ENCODE measurements at places on chromosomes 3 and 15.

GRCh38 chr15:45184562-45185041, 3.2 kb downstream of the SHF start:
- DNase-seq = no peak

DNA sequence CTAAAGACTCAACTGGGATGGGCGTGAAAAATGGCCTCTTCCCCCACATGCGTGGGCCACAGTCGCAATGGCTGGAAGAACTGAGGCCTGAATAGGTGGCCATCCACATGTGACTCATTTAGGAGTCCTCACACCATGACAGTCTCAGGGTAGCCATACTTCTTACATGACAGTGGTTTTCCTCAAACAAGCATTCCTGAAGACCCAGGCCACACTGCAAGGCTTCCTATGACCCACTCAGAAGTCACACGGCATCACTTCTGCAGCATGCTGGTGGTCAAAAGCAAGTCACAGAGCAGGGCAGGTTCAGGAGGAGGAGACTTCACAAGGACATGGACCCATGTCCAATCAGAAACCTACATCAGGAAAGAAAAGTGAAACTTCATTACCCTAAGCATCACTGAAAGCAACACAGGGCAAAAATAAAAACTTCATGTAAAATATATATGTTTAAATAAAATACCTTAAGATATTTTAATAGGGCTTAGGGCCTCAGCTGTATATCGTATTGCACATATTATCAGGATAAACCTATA, 257.1 kb downstream of the OPA1 start:
- no peak for DNase-seq

DNA sequence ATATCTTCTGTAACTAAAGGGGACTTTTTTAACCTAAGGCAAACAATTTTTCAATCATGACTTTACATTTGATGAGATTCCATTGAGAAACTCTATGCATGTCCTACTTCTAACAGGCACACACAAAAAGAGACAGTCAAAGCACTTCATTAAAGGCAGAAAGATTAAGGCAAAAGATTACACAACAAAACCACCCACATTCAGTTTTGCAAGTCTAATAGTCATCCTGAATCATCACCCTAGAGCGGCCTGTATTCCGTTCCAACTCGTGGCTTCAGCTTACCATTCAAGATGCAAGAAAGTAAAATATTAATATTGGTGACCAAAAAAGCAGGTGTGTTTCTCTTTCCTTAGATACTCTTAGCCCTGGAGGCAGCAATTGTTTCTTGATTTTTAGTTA, 205.9 kb downstream of the P3H2 start:
- DNase-seq = no peak

DNA sequence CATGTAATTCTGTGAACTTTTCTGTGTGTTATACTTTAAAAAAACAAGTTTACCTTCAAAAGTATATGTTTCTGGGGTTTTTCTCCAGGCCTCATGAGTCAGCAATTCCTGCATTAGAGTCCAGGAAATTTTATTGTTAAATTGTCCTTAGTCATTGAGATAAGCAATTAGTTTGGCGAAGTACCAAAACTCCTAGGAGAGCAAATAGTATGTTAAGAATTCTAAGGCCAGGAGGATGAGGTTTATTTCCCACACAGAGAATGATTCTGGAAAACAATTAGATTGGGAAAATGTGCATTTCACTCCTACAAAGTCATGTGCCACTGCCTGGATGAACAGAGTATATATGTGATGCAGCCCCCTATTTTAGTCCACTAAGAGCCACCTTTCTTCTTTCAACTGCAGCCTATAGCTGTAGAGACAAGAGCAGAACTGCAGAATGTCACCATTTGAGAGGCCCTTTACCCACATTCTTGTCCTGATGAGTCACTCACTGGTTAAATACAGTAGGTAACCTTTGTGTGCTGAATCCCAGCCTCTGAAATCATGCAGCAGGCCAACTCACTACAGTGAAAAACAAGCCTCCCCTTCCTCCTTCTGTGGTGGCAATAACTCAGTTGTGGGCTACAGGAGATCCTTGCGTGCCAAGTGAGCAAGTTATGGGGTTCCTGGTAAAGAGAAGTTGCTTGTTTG, 452.8 kb upstream of the THBS1 start:
- peak; percentile 16 for DNase-seq

- DNase-seq = peak; percentile 7
These were observed 1.1 kb downstream of the SLC35G2 start for GRCh38 chr3:136819731-136820679.

DNA sequence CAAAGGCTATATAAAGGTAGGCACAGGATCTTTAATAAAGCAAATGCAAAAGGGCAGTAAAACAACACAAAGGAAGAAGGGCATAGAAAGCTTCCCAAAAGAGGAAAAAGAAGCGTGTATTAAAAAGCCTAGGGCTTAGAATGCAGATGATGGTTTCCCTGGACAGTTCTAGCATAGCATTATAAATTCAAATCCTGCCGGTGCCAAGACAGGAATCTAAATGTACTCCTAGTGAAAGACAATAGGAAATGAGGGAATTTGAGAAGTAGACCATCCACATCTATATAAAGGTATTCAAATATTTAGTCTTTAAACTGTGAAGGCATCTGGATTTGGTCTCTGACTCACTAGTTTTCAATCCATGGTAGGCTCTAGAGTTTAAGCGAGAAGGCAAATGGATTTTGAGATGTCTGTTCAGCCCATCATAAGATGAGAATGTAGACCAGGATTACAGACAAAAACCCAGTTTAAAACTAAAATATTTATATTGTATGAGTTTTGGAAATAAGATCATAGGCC, 431.8 kb downstream of the TBL1XR1 start:
- no peak for DNase-seq

DNA sequence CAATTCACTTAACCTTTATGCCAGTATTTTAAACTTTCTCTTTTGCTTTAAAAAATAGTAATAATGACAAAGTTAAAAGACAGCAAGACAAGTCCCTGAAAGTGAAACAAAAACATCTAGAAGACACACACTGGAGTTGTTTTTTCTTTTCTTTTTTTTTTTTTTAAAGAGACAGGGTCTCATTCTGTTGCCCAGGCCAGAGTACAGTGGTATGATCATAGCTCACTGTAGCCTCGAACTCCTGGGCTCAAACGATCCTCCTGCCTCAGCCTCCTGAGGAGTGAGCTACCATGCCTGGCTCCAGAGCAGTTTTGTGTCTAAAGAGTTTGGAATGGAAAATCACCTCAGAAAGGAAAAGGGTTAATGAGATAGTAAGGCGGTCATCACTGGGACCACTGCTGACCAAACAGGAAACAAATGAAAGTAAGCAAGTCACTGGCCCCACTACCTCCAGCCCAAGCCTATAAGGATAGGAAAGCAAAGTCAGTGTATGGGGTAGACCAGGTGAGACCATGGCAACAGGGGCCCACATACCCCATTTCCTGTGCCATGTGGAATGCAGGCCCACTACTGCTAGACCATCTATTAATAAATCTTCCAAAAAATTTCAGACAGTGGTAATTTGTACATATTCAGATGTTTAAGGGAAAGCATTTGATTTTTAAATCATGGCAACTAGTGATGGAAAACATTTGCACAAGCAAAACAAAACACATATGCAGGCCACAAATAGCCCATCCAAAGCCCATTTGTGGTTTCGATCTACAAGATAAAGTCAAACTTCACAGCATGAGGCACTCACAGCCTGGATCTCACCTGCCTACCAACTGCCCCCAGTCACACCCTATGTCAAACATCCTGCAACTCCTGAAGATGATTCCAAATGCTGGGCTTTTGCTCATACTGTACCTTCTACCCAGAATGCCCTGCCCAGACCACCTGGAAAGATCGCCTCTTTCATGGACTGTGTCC, 62.6 kb downstream of the OSBPL10 start:
- no peak for DNase-seq

DNA sequence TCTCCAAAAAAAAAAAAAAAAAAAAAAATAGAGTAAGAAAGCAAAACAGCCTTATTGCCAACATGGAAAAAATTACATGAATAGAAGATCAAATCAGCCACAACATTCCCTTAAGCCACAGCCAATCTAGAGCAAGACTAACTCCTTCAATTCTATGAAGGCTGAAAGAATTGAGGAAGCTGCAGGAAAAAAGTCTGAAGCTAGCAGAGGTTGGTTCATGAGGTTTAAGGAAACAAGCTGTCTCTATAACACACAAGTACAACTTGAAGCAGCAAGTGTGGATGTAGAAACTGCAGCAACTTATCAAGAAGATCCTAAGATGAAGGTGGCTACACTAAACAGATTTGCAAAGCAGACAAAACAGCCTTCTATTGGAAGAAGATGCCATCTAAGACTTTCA, 9.3 kb downstream of the PARL start:
- no peak for DNase-seq

DNA sequence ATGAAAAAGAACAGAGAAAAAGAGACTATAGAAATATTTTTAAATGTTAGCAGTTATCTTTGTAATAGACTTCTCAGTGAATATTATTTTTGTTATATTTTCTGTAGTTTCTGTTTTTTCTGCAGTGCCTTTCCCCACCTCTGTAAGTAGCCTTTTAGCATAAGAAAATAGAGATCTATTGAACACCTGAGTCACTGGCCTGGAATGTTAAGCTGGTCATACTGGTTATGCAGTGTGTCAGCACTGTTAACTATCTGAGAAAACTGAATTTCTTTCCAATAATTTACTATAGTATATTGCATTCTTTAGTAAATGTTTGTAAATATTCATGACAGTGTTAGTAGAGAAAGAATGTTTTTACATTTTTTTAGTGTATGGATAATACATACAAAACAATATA, 79.8 kb downstream of the NECTIN3 start:
- DNase-seq = no peak

- DNase-seq = no peak
These were observed 102.6 kb upstream of the ABI3BP start for GRCh38 chr3:101095693-101096430.

DNA sequence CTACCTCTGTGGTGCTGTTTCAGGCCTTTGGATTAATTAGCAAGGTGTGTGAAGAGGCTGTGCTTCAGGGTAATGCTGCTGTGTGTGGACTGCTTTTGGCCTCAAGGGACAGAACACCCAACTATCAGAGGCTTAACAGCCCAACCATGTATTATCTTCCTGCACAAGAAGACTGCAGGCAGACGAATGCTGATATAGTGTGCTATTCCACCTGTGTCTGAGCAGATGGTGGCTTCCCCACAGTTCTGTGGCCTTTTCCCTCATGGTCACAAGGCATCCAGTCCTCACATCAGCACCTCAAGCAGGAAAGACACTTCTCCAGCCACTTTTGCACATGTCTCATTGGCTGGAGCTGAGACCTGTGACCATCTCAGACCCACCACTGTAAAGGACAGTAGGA, 76.6 kb downstream of the CHCHD6 start:
- DNase-seq = no peak

GRCh38 chr3:183812761-183813445, 12.5 kb downstream of the MAP6D1 start:
- no peak for DNase-seq

- no peak for DNase-seq
These were observed 86.6 kb upstream of the SLC6A11 start for GRCh38 chr3:10729439-10729838.

DNA sequence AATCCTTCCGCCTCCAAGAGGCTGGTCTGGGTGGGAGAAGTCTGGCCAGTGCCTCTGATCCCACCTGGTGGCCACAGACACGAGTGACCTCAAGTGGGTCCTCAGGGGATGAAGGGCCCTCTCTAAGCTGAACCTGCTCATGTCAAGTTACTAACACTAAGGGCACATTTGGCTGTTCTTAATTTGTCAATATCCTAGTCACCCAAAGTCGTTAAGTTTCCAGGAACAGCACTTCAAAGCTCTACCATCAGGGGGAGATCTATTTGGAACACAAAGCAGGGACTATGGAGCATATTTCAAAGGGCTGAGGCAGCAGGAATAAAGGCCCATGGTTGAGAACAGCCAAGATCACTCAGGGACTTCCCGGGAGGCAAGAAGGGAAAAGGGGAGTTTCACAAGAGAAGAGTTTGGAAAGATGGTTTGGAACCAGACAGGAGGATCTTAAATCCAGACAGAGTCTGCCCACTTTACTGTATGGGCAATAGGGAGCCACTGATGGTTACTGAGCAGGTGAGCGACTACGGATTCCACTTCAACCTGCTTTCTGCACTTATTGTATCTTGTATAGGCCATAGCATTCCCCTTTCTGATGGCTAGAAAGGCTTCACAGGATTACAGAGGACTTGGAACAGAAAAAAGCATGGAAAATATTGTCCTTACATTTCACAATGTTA, 13.7 kb downstream of the OXTR start:
- peak; percentile 56 for DNase-seq

- peak; percentile 51 for DNase-seq
These were observed 166.7 kb downstream of the FOXP1 start for GRCh38 chr3:71416876-71417275.

DNA sequence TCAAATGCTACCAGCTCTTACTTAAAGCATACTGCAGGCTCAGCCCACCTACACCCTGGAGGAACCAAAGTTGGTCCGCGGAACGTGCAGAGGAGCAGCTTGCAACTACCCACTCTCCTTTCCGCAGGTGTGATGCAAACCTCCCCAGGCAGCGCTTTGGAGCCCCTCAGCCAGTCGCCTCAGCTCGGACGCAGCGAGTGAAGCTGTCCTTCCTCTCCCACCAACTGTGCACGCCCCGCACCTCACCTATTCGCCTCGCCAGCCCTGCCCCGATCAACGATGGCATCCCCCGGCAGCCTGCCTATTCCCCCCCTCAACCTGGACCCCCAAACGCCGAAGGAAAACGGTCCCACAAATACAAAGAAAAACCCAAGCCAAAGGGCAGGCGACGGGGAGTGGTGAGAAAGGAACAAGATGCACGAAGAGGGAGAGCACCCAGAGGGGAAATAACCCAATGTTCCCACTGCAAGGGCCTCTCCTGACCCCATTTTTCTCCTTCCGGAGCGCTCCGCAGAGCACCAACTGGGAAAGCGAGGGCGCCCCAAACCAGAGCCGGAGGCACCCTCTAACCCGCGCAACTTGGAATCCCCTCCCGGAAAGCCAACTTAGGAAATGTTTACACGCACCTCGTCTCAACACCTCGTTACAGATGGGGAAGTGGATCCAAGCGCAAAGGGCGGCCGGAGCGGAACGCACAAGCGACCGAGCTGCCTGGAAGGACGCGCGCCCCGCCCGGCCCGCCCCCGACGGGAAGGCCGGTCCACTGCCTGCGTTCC, 665 bp downstream of the GLB1 start:
- DNase-seq = peak; percentile 29

- no peak for DNase-seq
These were observed 131.9 kb upstream of the MEF2A start for GRCh38 chr15:99433757-99434450.

GRCh38 chr3:142348460-142348859, 99.4 kb downstream of the XRN1 start:
- DNase-seq = no peak

- DNase-seq = no peak
These were observed 10.2 kb downstream of the MBNL1 start for GRCh38 chr3:152278756-152279427.

DNA sequence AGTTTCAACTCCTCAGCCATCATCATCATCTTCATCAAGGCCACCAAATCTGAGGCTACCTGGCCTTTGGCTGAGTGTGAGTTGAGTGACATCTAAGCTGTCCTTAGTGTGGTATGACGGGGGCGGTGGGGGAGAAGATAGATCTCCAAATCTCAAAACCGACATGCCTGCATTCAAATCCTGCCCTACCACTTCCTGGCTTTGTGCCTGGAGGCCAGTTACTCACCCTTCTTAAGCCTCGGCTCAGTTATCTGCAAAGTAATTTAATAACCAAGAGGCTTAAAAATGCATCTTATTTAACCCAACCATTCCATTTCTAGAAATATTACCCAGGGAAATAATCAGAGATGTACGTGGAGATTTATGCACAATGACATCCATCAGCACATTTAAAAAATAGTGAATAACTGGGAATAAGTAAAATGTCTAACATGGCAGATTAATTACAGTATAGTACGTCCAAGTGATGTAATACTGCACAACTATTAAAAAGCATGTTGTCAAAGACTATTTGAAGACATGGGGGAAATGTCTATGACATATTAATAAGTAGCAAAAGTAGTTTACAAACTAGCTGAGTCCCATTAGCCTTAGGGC, 167.4 kb downstream of the NTRK3 start:
- DNase-seq = no peak

Measured in SK-MEL-5 (cell line).